ENCODE measurements at places on chromosomes 4 and X.

- no peak for DNase-seq
Observed at GRCh38 chrX:24147165-24147564, 2.4 kb upstream of the ZFX start.

DNA sequence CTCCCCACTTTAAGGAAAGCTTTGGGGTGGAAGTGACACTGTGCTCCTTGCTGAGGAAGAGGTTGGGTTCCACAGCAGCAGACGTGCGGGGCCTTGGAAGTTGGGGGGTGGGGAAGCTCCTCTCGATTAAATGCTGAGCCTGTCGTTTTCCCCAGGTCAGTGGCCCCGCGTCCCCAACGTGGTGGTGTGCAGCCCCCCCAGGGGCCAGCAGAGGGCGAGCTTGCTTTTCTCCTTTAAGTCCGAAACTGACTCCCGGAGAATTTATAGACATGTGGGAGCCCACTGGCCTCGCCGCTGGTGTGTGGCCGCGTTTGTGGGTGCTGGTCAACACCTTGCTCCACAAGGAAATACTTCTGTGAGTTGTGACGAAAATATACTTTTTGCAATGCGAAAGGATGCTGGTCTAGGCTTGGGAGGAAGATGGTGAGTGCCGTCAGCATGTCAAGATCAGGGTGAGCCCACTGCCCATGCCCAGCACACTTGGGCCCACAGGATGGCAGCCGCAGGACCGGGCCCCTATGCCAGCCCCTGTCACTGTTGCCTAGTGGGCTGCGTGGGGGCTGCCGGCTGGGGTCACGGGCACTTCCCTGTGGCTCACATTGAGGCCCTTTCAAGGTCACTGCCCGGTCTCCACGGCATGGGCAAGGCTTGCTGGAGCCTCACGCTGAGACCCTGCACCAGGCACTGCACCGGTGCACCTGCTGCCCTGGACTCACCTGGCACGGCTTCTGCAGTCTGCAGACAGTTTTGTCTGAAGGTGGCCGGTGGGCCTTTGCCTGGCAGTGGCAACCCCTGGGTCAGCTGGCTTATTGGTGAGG, 9.4 kb downstream of the UVSSA start:
- DNase-seq: peak; percentile 22

DNA sequence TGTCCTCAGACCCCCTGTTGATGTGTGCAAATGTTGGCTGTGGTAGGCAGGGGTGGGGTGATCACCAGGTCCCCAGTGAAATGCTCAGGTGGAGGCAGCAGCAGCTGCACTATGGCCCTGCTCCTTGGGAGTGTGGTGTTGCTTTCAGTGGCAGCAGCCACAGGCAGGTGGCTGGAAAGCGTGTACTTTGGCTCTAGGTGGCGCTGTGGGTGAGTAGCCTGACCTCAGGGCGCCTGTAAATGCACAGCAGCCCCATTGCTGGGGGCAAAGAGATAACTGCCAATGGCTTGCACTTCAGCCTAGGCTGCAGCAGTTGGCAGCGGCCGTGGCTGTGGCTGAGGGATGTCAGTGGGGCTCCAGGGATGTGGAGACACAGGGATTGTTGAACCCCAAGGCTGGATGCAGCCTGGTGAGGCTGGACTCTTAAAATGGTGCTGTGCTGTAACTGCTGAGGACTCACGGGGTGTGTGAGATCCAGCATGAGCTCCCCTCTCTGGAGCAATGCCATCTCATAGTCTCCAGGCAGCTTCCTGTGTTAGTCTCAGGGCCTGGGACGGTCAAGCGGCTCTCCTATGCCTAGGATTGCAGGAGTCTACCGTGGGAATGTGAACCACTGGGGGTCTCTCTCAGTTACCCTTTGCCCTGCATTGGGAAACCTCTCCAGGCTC, 421.7 kb upstream of the HTR2C start:
- no peak for DNase-seq

DNA sequence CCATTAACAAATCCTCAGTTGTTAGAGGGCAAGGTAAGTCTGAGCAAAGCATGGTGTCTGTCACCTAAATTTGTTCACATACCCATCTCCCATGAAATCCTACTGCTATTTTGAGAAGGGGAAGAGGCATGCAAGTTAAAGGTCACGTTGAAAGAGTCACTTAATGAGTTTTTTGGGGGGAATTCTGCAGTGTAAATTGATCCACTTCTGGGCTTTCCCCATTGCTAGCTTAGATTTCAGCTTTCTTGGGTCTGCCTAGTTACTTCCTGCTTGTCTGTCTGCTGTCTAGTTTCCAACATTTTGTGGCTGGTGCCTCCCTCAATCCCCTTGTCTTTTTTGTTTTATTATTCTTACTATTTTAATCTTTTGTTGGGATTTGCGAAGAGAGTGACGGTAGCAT, 32.0 kb downstream of the CEP135 start:
- no peak for DNase-seq

- no peak for DNase-seq
Observed at GRCh38 chr4:166896254-166896653, 338.0 kb downstream of the SPOCK3 start.

DNA sequence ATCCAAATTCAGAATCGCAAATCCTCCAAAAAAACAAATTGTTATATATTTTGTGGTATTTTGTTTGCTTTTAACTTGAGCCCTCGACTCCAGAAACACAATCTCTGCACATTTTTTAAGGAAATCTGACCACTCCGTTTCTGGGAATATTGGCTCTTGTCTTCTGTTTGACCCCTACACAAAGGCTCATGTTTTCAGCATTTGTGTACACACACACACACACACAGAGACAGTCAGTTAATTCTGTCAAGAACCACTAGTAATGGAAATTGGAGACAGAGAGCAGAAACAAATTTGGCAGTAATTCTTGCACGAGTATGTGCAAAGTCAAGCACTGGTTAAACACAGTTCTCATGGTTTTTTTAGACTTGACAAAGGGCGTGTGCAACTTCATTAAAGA, 115.4 kb downstream of the AFAP1 start:
- DNase-seq: no peak

- DNase-seq: peak; percentile 18
Observed at GRCh38 chr4:128810331-128810870, 901 bp downstream of the JADE1 start.

DNA sequence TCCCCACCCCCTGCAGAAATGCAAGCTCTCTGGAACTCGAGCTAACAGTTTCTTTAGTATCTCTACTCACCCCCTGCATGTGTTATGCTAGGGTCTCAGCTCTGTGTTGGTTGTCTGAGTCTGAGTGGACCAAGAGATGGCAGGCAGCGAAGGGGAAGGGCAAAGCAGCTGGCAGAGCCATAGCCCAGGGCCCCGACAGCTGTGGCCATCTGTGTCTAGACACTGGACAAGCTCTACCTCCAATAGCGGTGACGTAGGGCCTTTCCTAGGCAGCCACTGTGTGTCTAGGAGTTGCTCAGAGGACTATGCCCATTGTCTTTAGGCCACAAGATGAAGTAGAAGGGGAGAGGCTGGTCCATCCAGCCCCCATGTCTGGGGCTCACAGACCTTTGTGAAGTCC, 79.2 kb downstream of the EFNB1 start:
- DNase-seq: no peak

- DNase-seq: no peak
Observed at GRCh38 chr4:165631912-165632311, 241.1 kb upstream of the TLL1 start.
